ENCODE measurements at places on chromosomes 2 and 18.

GRCh38 chr2:11738589-11739436 lies 7.6 kb upstream of the LPIN1 start:
- DNase-seq = no peak

GRCh38 chr2:71275939-71276310 lies 49.0 kb upstream of the PAIP2B start:
- DNase-seq = no peak

- no peak for DNase-seq
Measured at GRCh38 chr18:27377251-27377650, 192.1 kb upstream of the CHST9 start.

DNA sequence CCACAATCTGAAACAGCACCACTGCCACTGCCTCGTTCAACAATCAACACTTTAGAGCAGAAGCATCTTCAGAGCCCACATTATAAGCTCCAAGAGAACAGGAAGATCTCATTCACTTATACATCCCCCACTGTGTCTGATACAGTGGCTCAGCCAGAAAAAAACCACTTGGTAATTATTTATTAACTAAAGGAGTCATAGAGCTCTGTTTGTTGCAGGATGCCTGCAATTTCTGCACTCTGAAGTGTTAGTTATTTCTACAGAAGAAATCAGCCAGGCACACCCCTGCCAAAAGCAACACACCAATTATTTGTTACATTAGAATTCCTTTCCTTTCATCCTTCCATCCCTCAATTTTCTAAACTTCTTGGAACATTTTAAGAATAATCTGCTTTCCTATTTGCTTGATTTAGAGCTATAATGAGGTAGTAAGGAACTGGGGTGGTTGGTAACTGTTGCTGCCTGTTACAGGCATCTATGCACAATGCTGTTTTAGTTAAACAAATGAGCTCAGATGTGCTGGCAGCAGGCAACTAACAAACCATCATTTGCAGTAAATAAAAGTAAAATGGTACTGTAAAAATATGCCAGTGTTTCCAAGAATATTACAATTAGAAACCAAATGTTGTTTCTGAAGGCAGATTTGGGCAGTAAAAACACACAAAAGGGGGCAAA lies 59.9 kb downstream of the DYM start:
- no peak for DNase-seq

DNA sequence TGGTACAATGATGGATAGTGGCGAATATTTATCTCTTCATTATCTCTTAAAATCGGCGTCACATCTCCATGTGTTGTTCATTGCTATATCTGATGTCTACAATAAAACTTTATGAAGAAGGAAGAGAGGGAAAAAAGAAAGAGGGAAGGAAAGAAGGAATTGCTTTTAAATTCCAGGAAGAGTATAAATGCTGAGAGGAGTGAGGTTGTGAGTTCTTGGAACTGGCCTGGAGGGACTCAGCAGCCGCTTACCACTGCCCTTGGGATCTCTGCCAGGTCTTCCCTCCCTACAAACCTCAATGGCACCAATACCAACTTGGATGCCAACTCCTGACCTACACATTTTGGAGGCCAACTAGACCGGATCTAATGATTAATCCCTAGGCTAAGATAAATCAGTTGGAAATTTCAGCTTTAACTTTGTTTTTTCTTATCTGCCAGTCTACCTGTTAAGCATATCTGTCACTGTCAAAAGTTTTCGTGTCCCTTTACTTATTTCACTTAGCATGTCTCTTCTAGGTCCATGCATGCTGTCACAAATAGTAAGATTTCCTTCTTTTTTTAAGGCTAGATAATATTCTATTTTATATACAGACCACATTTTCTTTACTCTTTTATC lies 9.8 kb downstream of the SCN9A start:
- no peak for DNase-seq

DNA sequence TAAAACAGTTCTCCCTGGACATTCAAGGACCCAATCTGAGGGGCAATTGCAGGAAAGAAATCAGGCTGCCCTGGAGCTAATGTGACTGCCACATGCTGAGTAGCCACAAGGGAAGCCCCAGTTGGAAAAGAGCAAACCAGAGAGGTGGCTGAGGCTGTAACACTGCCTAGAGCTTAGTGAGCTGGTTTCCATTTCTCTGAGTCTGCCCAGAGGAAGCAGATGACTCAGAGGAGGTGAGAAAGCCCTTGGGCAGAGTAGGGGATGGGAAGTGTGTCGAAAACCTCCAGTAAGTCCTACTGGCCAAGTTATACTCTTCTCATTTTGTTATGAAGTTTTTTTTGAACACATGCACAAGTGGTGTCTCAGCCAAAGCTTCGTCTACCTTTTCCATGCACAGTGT lies 753.0 kb downstream of the CNTNAP5 start:
- DNase-seq = no peak

GRCh38 chr2:71513096-71513495 lies 59.7 kb downstream of the DYSF start:
- no peak for DNase-seq

DNA sequence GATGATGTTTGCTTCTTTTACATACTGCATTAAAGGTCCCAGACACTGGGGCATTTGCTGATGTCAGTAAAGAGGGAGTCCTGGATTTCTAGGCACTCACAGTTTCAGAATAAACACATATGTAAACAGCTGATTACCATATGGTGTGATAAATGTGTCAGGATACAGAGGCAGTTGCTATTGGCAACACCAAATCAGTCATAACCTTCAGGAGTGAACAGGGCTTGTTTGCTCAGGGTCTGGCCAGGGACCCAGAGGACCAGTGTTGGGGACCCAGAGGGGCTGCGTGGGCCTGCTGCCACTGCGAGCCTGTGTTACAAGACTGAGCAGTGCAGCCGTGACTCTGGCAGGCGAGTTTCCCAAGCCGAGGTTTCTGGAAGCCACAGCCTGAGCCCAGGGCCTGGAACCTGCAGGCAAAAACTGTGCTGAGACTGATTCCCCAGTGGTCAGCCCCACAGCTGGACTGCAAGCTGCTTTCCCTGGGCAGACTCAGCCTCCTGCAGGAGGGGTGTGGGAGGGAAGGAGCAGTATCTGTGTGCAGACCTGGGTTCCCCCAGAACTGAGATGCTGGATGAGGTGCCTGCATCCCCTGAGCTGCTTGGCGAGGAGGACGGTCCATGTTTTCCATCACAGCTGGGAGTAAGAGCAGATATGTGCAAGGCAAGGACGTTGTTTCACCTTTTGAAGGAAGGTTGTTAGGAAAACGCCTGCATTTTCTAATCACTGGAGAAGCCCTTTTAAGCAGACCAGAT lies 23.6 kb downstream of the ASAP2 start:
- DNase-seq = no peak

DNA sequence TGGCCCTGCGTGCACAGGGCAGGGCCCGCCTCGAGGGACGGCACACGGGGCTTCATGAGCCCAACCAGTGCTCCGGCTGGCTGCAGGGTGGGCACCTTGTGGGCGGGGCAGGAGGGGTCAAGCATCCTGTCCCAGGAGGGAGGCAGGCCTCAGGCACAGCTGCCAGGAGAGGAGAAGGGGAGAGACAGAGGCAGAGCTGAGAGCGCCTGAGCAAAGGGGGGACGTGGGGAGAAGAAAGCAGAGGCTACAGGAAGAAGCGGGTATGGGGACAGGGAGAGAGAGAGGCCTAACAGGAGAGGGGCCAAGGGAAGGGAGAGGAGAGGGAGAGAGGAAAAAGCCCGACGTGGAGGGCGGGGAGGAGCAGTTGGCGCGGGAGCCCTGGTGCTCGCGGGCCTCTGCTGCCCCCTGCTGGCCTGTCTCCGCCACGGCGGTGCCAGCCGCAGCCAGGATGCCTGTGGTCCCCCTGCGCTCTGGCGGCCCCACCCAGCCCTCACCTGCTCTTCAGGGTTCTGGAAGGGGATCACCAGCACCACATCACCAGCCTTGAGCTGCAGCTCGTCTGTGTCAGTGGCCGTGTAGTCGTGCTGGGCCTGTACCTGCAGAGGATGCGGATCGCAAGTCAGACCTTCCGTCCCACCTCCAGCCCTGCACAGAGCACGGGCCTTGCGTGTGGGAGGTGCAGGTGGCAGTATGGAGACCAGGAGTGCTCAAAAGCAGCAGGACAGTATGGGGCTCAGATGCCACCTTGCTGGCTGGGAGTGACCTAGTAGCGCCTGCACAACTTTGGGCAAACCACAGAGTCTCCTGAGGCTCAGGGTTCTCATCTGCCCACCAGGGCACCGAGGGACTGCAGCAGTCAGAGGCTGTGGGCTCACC lies 56.8 kb downstream of the BIN1 start:
- DNase-seq = no peak

DNA sequence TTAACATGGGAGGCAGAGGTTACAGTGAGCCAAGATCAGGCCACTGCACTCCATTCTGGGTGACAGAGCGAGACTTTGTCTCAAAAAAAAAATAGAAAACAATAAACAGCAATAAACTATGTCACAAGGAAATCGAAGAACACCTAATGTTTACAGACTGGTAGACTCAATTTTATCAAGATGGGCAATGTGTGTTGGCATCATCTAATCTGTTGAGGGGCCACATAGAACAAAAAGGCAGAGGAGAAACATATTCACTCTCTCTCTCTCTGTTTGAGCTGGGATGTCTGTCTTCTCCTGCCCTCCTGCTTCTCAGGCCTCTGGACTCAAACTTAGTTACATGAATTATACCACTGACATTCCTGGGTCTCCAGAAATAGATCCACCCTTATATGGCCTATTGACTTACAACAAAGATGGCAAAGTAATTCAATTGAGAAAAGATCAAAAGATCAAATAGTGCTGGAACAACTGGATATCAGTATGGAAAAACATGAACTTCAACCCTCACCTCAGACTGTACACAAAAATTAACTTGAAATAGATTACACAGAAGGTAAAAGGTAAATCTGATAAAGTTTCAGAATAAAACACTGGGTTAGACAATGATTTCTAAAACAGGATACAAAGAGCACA lies 703.8 kb upstream of the CRIM1 start:
- DNase-seq = no peak

DNA sequence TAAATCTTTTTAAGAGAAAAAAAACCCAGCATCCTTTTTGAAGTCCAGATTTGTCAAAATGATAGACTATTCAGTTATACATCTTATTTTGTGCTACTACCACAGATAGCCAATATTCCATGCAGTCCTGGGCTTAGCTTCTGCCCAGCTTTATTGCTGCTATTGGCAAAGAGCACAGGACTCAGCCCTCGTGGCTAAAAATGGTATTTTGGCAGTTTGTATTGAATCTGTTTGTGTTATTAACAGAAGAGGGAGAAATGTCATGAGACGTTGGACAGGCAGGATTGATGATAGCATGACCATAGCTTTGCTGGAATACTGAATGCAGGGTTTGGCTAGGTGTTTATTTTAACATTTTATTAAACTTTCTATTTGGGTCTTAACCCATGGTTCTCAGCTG lies 19.4 kb downstream of the ELAC1 start:
- DNase-seq = no peak

DNA sequence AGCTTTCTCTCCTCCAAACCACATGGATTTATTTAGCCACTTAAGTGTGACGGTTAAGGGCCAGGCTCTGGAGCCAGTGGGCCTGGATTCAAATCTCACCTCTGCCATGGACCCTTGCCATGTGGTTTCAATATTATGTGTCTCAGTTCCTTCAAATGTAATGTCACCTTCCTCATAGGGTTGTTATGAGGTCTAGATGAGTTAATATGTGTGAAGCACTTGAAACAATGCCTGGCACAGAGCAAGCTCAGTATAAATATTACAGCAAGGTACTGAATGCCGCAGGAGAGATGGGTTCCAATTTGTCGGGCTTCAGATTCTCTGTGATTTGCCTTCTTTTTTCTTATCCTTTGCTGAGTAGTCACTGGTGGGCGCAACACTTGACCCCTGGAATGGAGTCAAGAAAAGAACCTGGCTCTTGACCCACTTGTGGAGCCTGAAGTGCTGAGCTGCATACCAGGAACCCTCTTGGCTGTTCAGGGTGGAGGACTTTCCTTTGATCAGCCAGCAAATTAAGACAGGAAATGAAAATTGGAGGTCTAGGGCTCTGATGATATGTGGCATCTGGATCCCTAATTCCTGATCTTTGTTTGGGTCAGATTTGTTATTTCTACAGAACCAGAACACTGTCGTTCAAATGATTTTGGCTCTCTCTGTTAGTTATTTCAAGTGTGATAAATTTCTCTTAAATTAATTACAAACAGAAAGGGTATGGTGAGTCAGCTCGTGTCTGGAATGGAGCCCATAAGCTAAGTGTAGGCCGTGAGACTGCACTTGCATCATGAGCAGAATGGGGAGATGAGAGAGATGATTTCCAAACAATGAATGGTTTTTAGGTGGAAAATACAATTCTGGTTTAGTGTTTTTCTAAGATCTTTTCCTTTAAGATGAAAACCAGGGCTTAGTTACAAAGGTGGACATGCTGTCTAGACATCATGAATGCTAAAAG lies 293.0 kb downstream of the KCNS3 start:
- DNase-seq = no peak

GRCh38 chr18:79735071-79735980 lies 55.7 kb downstream of the CTDP1 start:
- no peak for DNase-seq

DNA sequence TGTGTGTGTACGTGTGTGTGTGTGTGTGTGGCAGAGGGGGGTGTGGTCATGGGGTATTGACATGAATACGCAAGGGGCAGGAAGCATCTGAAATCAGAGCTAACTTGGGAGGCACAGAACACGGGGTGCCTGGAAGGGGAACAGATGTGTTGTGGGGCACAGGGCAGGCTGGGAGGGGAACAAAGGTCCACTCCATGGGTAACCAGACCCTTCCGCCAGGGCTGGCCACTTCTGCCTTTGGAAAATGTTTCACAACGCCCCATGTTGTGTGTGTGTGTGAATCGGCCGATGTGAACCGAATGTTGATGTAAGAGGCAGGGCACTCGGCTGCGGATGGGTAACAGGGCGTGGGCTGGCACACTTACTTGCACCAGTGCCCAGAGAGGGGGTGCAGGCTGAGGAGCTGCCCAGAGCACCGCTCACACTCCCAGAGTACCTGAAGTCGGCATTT lies at the start of gene SLC11A1:
Gene SLC11A1, plus strand, starts transcription at position 358 of the 451 bp plus-strand sequence. CDS start 96 bp downstream, outside the sequence.
- DNase-seq = no peak

- no peak for DNase-seq
Measured at GRCh38 chr2:43086451-43087221, 139.8 kb downstream of the ZFP36L2 start.

DNA sequence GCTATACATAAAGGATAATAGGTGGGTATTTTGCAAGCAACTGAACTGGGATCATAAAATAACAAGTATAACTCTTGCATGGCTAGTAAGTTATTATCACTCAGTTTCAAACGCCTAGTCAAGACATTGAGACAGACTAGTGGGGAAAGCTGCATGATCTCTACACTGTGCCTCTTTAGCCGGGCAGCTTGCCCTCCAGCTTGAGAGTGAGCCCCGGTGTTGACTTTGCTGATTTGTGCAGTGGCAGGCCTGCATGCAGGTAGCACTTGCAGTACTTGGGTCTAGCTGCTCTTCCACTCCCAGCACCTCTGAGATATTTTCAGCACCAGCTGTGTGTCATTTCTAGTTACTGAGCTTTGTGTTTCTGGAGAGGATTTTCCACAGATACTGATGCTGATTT lies 118.8 kb upstream of the DAPL1 start:
- DNase-seq = no peak

DNA sequence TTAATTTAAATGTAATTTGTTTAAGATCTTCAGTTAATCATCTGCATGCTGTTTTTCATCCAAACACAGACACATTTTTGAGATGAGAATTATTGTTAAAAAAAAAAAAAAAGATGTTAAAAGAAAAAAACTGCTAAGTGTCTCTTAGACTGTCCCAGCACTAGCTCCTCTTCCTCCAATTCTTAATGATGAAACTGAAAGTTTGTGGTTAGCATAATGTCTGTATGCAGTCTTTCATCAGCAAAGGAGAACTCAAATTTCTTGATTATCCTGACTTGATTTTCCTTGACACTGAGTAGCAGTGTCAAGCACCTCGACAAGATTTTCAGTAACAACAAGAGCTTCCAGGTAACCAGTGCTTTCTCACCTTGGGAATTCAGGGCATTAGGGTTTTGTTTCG lies 274.4 kb downstream of the LRRTM1 start:
- no peak for DNase-seq

Data from stimulated activated CD4-positive, alpha-beta T cell treated with anti-CD3 and anti-CD28 coated beads, Interleukin-1b, Interleukin-23, amount 100 ng/mL, for 1 hour (primary cell).